Liver (tissue), 10 donors: ENCODE measurements at places on chromosomes 13 and 19. TPM values are rescaled to one million over a fixed set of nuclear protein-coding genes. Genes with fewer than 3 reads are reported as not detected.

- no peak for DNase-seq
Measured at GRCh38 chr13:43036351-43037250, 13.2 kb downstream of the DNAJC15 start.

- peak; percentile 88 for DNase-seq
Measured at GRCh38 chr19:15672580-15673175, at the start of gene CYP4F12. TSS of gene CYP4F12 (plus strand) at chr19:15673087. CDS start at chr19:15673530, 443 bp downstream.

- DNase-seq = no peak
Measured at GRCh38 chr13:33434676-33435075, 149.1 kb upstream of the STARD13 start.

DNA sequence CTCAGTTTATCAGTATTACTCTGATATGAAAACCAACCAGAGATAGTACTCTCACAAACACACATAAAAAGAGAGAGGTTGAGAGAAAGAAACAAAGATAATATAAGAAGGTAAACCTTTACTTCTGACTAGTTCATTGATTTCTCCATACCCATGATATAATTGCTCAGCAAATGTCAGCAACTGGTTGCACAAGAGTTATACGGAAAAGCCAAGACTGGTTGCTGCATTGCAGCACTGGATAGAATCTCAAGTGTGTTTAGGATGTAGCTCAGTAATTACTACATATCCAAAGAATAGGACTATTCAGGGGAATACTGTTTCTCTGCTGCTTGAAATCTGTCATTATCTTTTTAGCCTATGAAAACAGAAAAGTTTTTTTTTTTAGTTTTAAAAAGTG lies 1332.8 kb downstream of the OLFM4 start:
- no peak for DNase-seq

GRCh38 chr19:19602136-19602712 lies 16.3 kb downstream of the PBX4 start:
- DNase-seq = no peak

GRCh38 chr13:51048166-51048461 lies 63.0 kb downstream of the C13orf42 start:
- DNase-seq = no peak

DNA sequence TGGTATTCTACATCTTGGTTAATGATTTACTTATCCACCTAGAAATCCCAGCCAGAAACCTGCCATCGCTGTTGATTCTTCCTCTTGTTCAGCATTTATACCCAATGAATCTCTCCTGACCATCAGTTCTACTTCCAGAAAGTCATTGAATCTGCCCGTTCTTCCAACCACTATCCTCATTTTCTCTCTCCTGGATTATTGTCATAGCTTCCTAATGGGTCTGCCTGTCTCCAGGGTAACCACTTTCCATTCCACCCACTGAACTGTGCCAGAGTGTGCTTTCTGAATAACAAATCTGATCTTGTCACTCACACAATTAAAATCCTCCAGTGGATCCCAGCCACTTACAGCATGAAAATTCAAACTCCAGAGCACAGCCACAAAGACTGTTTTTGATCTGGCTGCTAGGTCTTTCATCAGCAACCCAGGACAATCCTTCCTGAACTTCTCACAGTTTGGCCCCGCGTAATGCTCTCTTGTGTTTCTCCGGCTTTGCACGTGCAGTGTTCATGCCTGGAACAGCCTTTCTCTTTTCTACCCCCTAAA lies 330.6 kb downstream of the SPRY2 start:
- no peak for DNase-seq

Gene TIMM50
- polyA plus RNA-seq = 39.9 TPM
